Fibroblast of lung (primary cell): ENCODE measurements at places on chromosomes 5 and 9. TPM values are rescaled to one million over a fixed set of nuclear protein-coding genes. Genes with fewer than 3 reads are reported as not detected.

OLFML2A gene
- total RNA-seq = 30.6 and 33.7 TPM in 2 replicates

DMRTA1 gene
- total RNA-seq = 0.26 and 0.83 TPM in 2 replicates

C1QTNF2 gene
- 0.77 and 2.3 TPM in 2 replicates for total RNA-seq

ANKRD34B gene
- not detected in 2 replicates for total RNA-seq

SPINK7 gene
- total RNA-seq = not detected in 2 replicates

KIF4B gene
- total RNA-seq = under 0.01 TPM in 2 replicates

AGXT2 gene
- total RNA-seq = not detected in 2 replicates

C5orf52 gene
- total RNA-seq = not detected in 2 replicates

DNA sequence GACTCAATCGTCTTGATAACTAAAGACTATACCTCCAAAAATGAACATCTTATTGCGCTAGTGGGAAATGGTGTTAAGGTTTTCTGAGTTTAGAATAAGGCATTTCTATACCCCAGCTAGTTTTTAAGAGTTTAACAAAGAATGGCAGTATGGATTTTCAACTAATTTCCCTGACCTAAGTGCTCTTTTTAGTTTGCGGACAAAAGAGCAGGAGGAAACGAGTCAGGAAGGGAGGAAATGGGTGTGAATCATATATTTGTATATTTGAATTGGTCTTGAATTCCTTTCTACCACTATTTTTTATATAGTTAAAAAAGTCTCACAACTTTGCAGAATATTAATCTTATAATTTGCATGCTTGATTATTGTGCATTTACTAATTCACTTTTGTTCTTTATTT, 516.3 kb upstream of the ZNF608 start:
- no peaks in the 10 kb centered on the region for H3K36me3 ChIP-seq
- no peak overlapping the region for H3K27ac ChIP-seq
- no peaks in the 10 kb centered on the region for H3K4me1 ChIP-seq
- H3K4me3 ChIP-seq = no peak overlapping the region

DNA sequence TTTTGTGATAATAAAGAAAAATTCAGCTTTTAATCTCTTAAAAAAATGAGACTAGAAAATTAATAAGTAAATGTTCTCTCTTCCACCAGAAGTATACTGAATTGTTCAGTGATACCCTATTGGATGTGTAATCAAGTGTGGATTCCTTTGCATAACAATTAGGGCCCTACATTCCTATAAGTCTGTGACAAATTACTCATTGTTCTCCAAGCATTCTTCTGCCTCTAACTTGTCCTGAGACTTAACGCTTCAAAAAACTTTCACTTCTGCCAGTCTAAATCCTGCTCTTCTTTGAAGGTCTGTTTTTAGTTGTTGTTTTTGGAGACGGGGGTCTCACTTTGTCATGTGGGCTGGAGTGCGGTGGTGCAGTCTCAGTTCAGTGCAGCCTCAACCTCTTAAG, 9.2 kb upstream of the DDX46 start:
- H3K36me3 ChIP-seq = no peaks in the 10 kb centered on the region
- peak; percentile 28 for DNase-seq
- H3K27ac ChIP-seq = no peak overlapping the region
- no peaks in the 10 kb centered on the region for H3K4me1 ChIP-seq
- H3K4me3 ChIP-seq = no peak overlapping the region

GRCh38 chr9:136008693-136008997, 47.5 kb upstream of the UBAC1 start:
- peaks cover 15% of the 10 kb centered on the region for H3K4me1 ChIP-seq
- H3K27me3 ChIP-seq = no peaks in the 10 kb centered on the region
- DNase-seq = no peak
- H3K36me3 ChIP-seq = peaks cover 11% of the 10 kb centered on the region
- no peak overlapping the region for H3K27ac ChIP-seq

DNA sequence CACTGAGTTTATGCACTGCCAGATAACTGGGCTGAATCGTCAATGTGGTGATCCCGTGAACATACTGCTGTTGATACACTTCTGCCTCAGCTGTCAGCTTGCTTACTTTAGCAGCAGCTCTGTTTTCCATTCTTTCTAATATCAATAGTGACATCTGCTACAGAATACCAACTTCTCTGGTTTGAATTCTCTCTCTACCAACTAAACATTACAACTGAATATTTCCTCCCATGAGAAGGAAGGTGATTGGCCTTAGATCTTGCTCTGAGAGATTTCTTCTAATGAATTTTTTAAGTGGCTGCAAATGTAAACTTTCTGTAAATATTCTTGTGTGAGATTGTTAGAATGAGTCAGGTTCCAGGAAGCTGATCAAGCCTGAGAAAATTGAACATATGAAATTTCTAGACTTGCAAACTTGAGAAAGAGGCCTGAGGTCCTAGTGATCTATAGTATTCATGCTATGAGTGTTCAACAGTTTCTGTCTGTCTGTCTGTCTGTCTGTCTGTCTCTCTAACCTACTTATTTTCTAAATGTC, 205.5 kb upstream of the CDKN2B start:
- DNase-seq = peak; percentile 51
- H3K4me1 ChIP-seq = peaks cover 14% of the 10 kb centered on the region
- no peaks in the 10 kb centered on the region for H3K27me3 ChIP-seq
- H3K27ac ChIP-seq = no peak overlapping the region

DNA sequence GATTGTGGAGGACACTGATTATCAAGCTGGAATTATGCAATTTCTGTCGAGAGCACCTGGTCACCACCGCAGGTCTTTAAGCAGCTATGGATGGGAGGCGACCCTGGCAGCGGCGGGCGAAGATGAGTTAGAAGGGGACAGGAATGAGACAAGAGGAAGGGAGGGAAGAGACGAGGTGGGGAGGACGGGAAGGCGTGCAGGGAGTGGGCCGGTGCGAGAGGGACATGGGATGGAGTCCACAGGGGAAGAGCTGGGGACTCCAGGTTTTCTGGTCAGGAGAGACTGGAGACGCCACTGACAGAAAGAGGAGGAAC, 192.3 kb downstream of the MELK start:
- H3K4me1 ChIP-seq = no peaks in the 10 kb centered on the region
- H3K36me3 ChIP-seq = no peaks in the 10 kb centered on the region
- H3K27ac ChIP-seq = no peak overlapping the region
- H3K4me3 ChIP-seq = no peak overlapping the region
- no peaks in the 10 kb centered on the region for H3K27me3 ChIP-seq

DNA sequence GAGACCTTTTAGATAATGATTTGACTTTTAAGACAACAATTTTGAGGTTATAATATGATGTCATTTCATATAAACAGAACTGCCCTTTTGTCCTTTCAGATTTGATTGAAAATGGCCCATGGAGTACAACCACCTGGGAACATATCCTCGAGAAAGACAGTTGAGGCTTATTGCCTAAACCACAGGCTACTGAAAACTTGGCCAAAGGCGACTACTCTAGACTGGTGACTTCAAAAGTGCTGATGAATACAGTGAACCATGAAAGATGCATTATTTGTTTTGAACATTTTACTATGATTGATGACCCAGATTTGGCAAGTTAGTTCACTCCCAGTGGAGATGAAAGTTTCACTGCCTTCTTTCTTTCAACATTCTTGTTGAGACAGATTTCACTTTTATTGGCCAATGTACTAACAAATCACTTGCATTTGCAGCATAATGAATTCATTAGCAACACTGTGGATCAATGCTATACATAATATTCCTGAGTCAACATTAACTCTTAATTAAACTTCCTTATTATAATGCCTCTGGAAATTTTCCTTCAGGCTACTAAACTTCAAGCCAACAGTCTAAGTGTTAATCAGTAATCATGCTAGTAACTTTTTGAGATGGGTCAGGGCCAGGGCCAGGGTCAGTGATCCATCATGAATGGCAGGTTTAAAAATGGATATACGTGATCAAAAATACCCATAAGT, 480.3 kb downstream of the RAB3C start:
- no peaks in the 10 kb centered on the region for H3K36me3 ChIP-seq
- H3K4me3 ChIP-seq = no peak overlapping the region
- H3K27me3 ChIP-seq = no peaks in the 10 kb centered on the region
- H3K4me1 ChIP-seq = no peaks in the 10 kb centered on the region
- DNase-seq = peak; percentile 81
- H3K27ac ChIP-seq = no peak overlapping the region

DNA sequence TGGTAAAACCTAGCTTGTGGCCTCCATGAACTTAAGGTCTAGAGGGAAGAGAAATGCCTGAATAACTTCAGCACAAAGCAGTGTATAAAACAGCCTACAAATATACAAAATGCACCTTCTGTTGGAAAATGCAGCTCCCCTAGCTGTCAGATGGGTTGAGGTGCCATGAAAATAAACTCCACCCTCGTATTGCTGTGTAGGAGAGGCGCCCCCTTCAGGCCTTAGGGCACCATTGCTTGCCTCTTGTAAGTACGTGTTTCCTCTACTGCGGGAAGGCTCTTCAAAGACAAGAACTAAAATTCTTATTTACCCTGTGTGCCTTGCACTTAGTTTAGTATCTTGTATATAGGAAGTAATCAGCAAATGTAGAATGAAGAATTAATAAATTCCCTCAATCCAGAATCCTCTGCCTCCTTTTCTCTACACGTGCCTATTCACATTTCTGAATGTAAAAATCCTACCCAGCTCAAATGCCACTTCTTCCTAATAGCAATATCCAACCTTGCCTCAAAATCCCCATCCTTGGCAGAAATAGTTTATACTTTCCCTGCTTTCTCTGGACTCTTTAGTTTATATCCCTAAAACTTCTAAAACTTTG, 393.7 kb upstream of the PDE4D start:
- no peaks in the 10 kb centered on the region for H3K27me3 ChIP-seq
- H3K4me1 ChIP-seq = no peaks in the 10 kb centered on the region
- peak; percentile 52 for DNase-seq
- H3K27ac ChIP-seq = no peak overlapping the region
- H3K4me3 ChIP-seq = no peak overlapping the region

DNA sequence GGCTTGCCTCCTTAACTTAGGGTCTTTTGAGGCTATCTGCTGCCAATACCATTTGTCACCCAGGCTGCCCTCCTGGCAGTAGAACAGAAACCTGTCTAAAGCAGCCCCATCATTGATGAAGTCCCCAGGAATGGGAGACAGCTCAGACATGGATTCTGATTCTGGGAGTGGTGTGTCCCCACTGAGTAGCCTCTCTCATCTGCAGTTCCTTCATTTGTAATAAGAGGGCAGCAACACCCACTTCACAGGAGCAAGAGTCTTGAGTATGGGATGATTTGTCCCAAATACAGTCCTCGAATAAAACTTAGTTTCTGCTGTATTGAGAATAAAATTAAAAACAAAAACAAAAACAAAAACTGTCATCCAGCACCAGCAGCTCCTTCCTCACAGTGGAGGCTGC, 167.6 kb downstream of the ASTN2 start:
- no peaks in the 10 kb centered on the region for H3K4me1 ChIP-seq
- H3K27ac ChIP-seq = no peak overlapping the region
- H3K27me3 ChIP-seq = no peaks in the 10 kb centered on the region
- no peaks in the 10 kb centered on the region for H3K36me3 ChIP-seq
- no peak for DNase-seq

DNA sequence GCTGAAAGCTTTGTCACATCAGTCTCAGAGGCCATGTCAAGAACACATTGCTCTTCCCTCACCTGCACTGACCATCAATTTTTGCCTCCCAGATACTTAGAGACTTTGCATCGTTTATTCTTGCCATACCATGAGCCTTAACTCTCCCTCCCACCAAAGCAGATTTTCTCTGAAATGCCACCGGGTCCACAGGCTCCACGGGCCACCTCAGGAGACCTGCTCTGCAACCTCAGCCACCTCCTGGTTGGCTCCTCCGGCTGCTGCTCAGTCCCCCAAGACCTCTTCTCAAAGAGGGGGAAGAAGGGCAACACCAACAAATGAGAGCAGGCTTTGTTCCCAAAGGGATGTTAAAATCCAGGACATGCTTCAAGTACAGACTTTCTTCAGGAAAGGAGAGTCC, 400.5 kb downstream of the SPOCK1 start:
- no peak overlapping the region for H3K4me3 ChIP-seq
- H3K27ac ChIP-seq = no peak overlapping the region
- no peaks in the 10 kb centered on the region for H3K27me3 ChIP-seq
- DNase-seq = no peak
- no peaks in the 10 kb centered on the region for H3K36me3 ChIP-seq

GRCh38 chr9:31253800-31254762, 1130.4 kb upstream of the ACO1 start:
- no peak overlapping the region for H3K4me3 ChIP-seq
- H3K27ac ChIP-seq = no peak overlapping the region
- DNase-seq = no peak
- H3K36me3 ChIP-seq = no peaks in the 10 kb centered on the region
- H3K4me1 ChIP-seq = no peaks in the 10 kb centered on the region

GRCh38 chr5:152004095-152004494, 79.4 kb upstream of the GLRA1 start:
- no peak for DNase-seq
- H3K36me3 ChIP-seq = no peaks in the 10 kb centered on the region
- no peaks in the 10 kb centered on the region for H3K4me1 ChIP-seq
- no peaks in the 10 kb centered on the region for H3K27me3 ChIP-seq

- H3K27ac ChIP-seq = no peak overlapping the region
- no peaks in the 10 kb centered on the region for H3K4me1 ChIP-seq
- no peaks in the 10 kb centered on the region for H3K27me3 ChIP-seq
- DNase-seq = no peak
- no peaks in the 10 kb centered on the region for H3K36me3 ChIP-seq
- H3K4me3 ChIP-seq = no peak overlapping the region
Observed at GRCh38 chr5:89303033-89303480, 420.1 kb upstream of the MEF2C start.

DNA sequence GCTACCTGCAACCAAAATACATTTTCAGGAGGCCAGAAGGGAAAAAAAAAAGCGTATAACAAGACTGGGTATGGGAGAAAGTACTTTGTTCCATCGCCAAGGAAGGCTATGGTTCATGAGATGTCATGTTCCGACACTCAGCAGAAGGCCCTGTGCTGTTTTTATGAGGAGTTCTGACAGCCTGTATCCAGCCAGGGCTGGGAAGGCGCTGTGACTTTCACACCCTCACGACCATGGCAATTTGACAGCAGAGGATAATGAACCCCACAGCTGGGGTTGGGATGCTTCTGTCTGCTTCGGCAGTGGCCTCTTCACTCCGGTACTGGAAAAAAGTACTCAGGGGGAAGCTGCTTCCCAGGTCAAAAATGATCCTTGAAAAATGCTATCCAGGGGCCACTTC, 154.4 kb downstream of the PRELID2 start:
- H3K27me3 ChIP-seq = no peaks in the 10 kb centered on the region
- no peak for DNase-seq

DNA sequence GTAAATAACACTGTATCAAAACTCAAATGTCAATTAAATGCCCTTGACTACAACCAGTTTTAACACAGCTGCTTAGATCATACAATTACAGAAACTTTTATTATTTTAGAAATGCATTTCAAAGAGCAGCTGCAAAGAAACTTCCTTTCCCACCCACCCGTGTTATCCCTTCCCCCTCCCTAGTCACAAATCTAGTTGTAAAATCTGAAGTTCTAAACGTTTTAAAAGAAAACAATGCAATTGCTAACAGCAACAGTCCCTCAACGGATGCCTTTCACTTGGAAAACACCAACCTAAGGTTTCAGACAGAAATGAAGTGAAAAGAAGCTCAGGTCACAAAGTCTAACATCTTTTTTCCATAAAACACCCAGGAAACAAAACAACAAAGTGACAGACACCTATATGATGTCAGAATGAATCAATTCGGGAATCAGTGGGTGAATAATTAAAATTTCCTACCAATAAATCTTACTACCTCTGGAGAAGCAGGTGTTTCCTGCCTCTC, 100.3 kb downstream of the FBXW11 start:
- no peaks in the 10 kb centered on the region for H3K27me3 ChIP-seq
- peaks cover 2% of the 10 kb centered on the region for H3K36me3 ChIP-seq
- no peak overlapping the region for H3K4me3 ChIP-seq
- DNase-seq = no peak
- no peak overlapping the region for H3K27ac ChIP-seq

- no peak overlapping the region for H3K27ac ChIP-seq
- peak; percentile 2 for DNase-seq
- H3K4me3 ChIP-seq = no peak overlapping the region
- no peaks in the 10 kb centered on the region for H3K36me3 ChIP-seq
Observed at GRCh38 chr5:62938927-62939326, 360.3 kb downstream of the LRRC70 start.
